GM23248 (cell line): ENCODE measurements at places on chromosomes 13 and 19. TPM values are rescaled to one million over a fixed set of nuclear protein-coding genes. Genes with fewer than 3 reads are reported as not detected.

Gene IRGC
- not detected in 2 replicates for polyA plus RNA-seq

Gene PINLYP
- 1.3 and 2.5 TPM in 2 replicates for polyA plus RNA-seq

Gene ZFP36
- 86.2 and 86.6 TPM in 2 replicates for polyA plus RNA-seq

Gene SPRYD7
- 15.8 and 16.6 TPM in 2 replicates for polyA plus RNA-seq

Gene MYBPC2
- not detected in 2 replicates for polyA plus RNA-seq

Gene IFNL1
- not detected in 2 replicates for polyA plus RNA-seq

Gene SIGLEC11
- not detected in 2 replicates for polyA plus RNA-seq
